ENCODE measurements at places on chromosomes 6 and 20.

DNA sequence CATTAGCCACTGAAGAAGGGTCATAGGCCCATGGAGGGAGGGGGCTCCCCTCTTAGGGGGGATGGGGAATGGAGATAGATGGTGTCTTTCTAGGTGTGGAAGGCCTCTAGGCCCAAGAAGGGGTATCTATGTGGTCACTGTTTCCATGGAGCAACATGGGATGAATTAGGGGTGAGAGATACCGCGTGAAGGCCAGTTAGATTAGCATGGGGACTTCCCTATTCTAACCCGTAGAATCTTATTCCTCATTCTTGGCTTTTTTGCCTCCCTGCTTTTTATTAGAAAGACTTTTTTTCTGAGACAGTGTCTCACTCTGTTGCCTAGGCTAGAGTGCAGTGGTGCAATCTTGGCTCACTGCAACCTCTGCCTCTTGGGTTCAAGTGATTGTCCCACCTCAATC is 3.2 kb downstream of the RAB44 start:
- ATAC-seq, result no peak

GRCh38 chr20:45924391-45925261 is 9.9 kb upstream of the PCIF1 start:
- ATAC-seq, result no peak

GRCh38 chr6:170522565-170523183 is 30.4 kb downstream of the PSMB1 start:
- ATAC-seq, result no peak

DNA sequence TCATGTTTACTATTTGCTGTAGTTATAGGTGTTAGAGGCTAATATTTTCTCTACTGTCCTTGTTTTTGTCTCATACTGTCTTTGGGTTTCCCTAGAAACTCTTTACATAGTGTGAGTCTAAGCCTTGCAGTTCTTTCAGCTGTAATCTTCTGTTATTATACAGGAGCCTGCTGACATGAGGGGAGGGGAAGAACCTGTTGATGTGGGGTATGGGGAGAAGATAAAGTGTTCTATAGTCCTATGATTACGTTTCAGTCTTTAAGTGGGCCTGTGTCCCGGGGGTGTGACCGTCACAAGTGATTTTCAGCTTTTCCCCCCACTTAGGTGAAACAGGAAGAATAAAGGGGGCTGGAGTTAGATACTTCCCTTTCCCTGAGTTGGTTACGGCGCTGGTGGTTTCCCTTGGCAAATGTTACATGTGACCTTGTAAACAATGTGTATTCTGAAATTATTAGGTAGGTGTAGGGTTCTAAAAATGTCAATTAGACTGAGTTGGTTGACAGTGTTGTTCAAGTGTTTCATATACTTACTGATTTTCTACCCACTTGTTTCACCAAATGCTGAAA is 41.3 kb downstream of the REV3L start:
- no peak for ATAC-seq

GRCh38 chr20:4661191-4661590 is 60.5 kb upstream of the PRND start:
- no peak for ATAC-seq

DNA sequence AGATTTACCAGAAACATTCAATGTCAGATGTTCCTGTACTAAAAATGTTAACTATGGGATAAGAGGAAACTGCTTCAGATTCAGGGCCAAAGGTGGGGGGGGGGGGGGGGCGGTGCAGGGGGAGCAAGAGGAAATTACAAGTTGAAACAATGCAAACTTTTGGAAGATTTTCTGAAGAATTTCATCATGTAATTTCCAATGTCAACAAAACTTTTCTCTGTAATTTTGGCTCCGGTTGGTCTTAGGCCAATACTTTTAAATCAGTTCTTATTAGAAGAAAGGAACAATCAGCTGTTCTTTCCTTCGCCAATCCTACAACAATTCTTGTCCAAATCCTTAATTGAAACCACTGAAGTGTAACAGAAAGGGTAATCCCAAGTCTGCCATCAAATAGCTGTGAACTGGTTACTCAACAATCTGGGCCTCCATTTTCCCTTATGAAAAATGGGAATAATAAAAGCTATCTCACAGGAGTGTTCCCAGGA is 13.1 kb downstream of the UQCC1 start:
- ATAC-seq, result no peak

DNA sequence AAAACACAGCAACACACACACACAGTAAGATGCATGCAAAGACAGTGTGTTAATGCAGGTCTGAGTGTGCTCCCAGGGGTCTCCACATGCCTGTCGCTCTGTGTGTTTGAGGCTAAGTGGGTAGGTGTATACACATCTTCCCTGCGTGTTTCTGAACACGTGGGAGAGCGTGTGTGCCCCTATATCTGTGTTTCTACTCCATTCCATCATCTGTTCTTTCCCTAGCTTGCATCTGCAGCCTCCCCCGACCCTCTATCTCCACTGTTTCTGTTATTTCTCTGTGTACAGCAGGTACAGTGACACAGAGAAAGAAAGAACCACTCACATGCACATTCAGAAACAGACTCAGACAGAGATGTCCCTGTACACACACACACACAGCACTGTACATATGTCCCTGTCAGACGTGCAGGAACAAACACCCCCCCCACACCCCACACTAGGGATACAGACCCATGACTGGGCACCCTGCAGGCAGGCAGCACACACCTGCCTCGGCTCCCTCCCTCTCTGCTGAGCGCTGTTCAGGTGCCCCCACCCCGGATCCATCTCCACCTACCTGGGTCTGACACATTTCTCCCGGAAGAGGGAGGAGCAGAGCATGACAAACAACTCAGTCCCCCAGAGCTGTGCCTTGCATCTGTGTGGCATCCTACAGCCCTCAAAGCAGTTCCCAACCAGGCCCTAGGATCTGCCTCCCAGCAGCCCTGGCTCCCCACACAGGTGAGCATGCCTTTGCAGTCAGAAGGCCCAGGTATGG is 27.6 kb downstream of the KCNK15 start:
- no peak for ATAC-seq

DNA sequence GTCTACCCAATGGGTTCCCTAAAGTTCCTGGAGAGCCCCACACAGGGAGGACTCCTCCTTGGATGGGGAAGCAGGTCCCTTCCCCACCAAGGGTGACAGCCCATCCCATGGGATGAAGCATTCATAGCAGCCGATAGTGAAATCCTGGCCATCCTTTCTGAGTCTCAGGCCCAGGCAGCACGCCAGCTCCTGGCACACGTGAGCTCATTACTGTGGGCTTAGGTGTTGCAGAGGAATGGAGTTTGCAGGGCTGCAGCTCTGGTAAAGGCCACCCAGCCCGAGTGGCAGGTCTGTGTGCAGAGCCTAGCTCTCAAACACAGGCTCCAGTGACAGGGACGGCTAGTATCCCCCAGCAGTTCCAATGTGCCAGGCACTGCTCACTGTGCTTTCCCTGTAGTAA is 31.0 kb downstream of the SIRPA start:
- ATAC-seq, result no peak

DNA sequence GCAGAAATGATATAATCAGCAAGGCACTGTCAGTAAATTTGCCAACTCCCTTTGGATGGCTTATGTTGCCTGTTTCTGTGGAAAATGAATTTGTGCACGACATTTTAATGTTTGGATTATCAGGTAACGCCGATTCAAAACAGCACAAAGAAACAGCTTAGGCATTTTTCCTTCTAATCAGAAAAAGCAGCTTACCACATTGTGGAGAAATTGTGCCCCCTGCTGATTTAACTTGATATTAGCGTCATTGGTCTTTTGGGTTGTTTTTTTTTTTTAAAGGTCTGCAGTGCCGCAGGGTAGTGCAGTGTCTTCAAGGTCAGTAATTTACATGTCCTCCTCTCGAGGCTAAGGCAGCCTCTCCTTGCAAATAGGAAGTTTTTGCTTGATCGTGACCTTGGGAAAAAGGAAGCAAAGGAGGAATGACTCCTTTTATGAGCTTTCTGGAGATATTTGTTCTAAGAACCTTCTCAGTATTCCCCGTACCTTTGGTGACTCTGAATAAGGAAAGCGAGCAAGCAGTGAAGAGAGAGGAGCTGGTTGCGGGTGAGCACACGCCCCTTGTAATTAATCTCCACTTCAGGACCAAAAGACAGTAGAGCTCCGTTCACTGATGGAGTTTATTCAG is 79.1 kb downstream of the ELOVL4 start:
- ATAC-seq, result no peak

GRCh38 chr20:34862724-34863123 is 9.9 kb downstream of the GGT7 start:
- ATAC-seq, result no peak

DNA sequence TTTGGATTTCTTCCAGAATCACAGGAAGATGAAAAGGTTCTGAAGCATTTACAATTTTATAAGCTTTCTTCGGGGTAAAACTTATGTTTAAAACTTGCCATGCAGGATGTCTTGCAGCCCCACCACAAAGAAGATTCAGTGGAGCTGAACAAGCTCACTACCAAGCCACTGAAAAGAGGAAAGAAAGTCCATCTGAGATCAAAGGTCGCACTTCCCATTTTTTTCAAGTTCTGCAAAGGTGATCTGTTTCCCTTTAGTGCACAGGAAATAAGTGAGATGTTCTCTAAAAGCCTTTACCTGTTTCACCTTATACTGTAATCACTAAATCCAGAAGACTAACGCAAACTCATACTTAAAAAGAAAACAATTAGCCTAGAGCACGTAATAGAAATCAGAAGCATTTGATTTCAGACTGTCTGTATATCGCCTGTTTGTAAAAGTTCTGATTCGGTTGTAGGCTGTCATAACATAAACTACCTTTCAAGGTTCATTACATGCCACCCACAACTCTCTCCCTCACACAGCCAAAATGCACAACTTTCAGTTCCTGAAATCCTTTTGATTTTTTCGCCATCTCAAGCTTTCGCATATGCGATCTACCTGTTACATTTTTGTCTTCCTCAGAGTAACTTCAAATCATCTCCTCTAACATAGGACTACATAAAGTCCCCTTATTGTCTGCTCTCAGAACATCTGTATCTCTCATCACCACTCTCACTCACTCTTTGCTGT is 1.8 kb downstream of the ECHDC1 start:
- ATAC-seq, result no peak

DNA sequence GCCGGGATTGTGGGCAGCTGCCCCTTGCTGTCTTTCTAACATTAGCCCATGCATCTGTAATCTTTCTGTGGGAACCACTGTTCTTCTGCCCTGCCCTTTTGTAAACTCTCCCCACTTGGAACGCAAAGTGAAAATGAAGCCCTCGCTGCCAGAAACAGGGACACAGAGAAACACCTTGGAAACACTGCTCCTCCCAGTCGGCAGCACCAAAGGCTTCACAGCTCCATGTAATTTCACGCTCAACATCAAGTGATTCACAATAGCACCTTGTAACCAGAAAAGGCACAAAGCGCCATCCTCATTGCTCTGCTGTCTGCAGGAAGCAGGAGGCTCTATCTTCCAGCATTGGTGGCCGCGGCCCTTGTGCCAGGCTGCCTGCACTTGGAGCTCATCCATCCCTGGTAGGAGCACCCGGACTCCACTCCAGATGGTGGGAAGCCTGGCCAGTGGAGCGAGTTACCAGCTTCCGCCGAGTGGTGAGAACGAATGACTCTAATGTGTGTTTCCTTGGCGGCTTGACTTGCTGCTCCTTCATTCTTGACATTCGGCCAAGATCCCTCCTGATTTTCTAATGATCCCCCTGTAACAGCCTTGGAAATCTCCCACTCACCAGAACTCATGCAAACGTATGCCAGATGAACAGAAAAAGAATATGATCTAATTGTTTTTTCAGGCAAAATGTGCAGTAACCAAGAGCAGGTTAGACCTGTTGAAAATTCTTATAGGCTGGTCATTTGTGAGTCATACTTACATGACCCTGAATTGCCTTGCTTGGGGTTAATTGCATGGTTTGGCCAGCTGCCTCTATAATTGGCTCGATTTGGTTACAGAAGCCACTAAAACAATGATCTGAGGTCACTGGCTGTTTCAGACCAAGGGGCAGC is 169.1 kb upstream of the CDYL start:
- ATAC-seq, result no peak

GRCh38 chr6:106112433-106112832 is 26.3 kb downstream of the PRDM1 start:
- peak; percentile 11 for ATAC-seq

- ATAC-seq, result peak; percentile 24
Observed at GRCh38 chr6:4358414-4359107, 223.2 kb upstream of the ECI2 start.

- ATAC-seq, result peak; percentile 65
Observed at GRCh38 chr6:87103977-87104601, 9.2 kb upstream of the CGA start.
